ENCODE measurements at places on chromosomes 4 and X. TPM values are rescaled to one million over a fixed set of nuclear protein-coding genes. Genes with fewer than 3 reads are reported as not detected.

Gene TLR2
- 45.2 TPM for polyA plus RNA-seq

DNA sequence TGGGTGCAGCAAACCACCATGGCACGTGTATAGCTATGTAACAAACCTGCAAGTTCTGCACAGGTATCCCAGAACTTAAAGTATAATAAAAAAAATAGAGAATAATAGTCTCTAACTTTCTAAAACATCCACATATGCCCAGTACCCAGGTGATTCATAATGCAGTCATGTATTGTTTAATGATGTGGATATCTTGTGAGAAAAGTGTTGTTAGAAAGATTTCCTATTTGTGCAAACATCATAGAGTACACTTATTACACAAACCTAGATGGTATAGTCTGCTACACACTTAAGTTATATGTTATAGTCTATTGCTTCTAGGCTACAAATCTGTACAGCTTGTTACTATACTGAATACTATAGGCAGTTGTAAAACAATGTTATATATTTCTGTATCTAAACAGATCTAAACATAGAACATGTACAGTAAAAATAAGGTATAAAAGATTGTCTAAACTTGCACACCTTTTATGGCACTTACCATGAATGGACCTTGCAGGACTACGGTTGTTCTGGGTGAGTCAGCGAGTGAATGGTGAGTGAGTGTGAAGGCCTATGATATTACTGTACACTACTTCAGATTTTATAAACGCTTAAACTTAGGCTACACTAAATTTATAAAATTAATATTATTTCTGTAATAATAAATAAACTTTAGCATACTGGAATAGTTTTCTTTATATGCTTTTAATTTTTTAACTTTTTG is 232.2 kb upstream of the SLIT2 start:
- DNase-seq = no peak

- DNase-seq = no peak
Observed at GRCh38 chr4:106522839-106523238, 154.3 kb upstream of the GIMD1 start.

DNA sequence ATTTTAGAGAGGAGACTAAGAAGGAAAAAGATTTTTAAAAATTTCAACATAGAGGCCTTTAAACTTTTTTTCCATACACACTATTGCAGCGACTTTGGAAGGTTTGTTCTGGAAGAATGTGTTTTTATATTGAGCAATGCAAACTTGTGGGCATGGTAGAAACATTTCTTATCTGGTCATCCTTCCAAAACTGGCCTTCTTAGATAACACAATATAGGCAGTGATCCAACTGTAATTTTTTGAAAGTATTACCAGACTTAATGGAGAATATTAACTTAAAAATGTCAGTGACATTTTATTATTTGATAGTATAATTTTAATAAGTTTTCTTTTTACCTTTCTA is 25.6 kb downstream of the FHDC1 start:
- no peak for DNase-seq

DNA sequence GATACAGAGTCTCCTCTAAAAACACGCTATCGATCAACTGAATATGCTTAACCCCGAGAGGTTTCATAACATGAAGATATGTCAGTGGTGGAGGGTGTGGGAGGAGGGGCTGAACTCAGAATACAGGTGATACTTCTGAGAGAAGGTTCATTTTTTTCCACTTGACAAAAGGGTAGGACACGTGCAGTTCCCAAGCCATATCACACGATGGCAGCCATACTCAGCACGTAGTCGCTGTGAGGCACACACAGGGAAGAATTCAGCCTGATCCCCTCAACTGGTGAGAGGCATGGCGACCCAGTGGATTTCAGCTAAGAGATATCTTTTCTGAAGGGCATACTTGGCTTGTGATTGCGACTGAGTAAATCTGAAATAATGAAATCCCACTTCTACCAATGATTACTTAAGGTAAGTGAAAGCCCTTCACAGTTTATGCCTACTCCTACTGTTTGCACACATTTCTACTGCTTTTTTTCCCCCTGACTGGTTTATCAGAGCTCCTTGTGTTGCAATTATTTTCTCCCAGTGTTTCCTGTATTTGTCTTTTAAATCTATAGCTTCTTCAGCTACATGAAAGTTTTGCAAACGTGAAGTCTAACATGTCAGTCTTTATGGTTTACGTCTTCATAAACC is 133.1 kb downstream of the CORIN start:
- no peak for DNase-seq

- DNase-seq = no peak
Observed at GRCh38 chrX:136165406-136165805, 18.1 kb downstream of the FHL1 start.
